ENCODE measurements at places on chromosomes 2 and 18.

GRCh38 chr18:74476140-74476539 is 19.0 kb upstream of the DIPK1C start:
- no peak for DNase-seq

DNA sequence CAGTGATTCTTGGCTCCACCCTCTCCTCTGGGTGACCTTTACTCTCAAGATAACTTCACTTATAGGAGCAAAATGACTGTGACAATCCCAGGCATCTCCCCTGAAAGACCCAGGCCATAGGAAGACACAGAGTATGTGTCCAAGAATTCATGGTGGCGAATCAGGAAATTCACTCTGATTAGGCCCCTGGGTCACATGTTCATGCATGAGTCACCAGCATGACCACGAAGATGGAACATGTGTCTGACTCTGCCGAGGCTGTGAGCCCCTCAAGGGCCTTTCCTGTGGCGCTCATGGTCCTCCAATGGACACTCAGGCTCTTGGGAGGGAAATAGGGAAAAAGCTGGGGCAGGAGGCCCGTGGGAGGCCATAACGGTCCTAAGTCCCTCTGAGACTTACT is 74.0 kb upstream of the TEX51 start:
- DNase-seq = no peak

GRCh38 chr18:39945076-39945475 is 2010.0 kb upstream of the PIK3C3 start:
- DNase-seq = no peak

GRCh38 chr18:78113940-78114251 is 864.2 kb downstream of the GALR1 start:
- DNase-seq = no peak

DNA sequence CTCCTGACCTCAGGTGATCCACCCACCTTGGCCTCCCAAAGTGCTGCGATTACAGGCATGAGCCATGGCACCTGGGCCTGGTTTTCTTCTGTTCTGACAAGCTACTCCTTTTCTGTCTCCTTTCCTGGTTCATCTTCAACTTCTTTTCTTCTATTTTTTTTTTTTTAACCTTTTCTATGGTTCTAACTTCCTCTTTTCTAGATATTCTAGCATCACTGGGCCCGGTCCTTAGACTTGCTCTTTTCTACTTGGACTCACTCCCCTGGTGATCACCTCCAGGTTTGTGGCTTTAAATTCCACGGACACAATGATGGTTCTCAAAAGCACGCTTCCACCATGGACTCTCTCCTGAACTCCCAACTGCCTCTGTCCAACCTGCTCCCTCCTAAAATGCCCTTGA is 2.0 kb downstream of the EIF2AK2 start:
- DNase-seq = no peak

DNA sequence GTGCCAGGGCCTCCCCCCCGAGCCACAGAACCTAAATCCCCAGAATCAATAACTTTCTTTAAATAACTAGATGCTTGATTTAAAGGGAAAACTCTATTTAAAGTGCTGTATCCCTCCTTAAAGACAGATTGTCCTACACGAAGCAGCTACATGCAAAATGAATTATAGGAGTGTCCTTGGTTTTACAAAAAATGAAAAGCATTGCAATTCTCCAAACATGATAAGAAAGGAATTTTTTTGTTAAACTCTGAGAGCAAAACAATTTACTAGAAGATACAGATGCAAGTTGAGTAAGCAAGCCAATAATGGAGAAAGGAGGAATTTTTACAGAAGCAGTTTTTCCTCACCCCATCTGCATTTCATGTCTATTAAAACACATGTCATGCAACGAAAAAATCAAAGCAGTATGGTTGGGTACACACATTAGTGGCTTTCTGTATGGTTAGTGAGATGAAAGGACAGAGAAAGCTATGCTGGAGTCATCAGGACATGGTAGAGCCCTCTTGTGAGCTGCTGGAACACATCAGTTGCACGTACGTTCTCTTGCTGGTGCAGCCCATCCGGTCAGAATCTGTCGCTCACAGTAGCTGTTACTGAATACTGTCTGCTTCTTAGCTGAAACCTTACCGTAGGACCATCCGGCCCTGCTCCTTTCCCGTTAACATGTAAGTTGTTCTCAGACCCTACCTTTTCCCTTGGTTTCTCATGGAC is 25.9 kb upstream of the STEAP3 start:
- DNase-seq = no peak

DNA sequence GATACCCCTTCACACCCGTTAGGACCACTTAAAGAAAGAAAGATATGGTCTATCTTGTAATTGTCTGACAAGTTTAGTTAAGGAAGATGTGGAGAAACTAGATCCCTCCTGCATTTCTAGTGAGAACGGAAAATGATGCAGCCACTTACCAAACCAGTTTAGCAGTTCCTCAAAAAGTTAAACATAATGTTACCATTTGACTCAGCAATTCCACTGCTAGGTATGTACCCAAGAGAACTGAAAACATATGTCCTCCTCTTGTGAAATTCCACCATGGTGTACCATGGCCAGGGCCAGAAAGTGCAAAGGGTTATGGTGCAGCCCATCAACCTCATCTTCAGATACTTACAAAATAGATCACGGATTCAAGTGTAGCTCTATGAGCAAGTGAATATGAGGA is 79.0 kb upstream of the ID2 start:
- no peak for DNase-seq

- no peak for DNase-seq
Measured at GRCh38 chr18:4384932-4385331, 70.2 kb downstream of the DLGAP1 start.

GRCh38 chr2:217286833-217287232 is 427.0 kb upstream of the TNP1 start:
- peak; percentile 63 for DNase-seq

- DNase-seq = no peak
Measured at GRCh38 chr2:40937284-40937683, 485.4 kb upstream of the SLC8A1 start.

- DNase-seq = no peak
Measured at GRCh38 chr2:16816016-16816415, 150.4 kb upstream of the CYRIA start.

DNA sequence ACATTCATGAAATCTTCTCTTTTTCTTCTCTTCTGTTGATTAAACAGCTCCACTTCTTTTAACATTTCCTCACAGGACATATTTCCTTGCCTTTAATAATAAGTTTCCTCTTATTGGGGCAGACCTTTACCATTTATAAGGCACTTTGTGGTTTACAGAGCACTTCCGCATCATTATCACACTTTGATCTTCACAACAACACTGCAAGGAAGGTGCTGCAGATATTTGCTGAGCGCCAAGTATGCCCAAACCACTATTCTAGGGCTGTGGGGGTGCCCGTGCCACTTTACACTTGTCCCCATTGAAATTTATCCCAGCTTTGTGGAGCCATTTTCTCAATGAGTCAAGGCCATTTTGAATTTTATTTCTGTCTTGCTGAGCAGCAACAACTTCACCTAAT is 246.6 kb downstream of the SS18 start:
- DNase-seq = no peak

- no peak for DNase-seq
Measured at GRCh38 chr18:39681061-39681460, 2115.5 kb upstream of the CELF4 start.

- no peak for DNase-seq
Measured at GRCh38 chr2:230700447-230700846, 12.2 kb upstream of the CAB39 start.

DNA sequence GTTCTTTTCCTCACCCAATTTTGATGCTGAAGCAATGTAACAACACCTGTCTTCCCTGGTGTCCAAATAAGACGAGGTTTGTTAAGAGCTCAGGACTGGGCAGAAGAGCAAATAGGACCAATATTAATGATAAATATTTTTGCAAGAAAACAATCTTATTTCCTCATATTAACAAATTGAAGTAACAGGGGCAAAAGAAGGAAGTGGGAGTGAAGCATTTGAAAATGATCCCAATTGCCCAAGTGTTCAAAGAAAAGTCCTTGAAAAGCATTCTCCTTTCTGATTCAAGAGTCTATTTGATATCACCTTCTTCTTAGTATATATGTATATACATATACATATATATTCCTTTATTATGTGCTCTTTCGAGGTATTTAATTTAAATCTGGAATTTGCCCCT is 418.8 kb downstream of the ARHGAP15 start:
- no peak for DNase-seq

DNA sequence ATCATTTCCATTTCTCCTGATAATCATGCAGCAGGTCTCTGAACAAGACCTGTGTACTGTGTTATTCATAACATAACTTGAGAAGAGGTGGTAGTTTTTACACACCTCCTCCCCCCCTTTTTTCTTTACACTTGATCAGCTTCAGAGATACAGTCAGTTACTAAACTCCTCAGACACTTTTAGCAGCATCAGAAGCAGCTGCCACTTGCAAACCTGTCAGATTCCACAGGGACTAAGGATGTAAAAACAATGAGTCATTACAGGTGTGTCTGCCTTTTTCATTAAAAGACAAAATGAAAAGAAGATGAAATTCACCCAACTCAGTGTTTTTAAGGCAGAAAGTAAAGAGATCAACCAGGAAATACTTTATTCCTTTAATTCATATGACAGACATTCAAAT is 254.0 kb downstream of the NRXN1 start:
- DNase-seq = no peak

DNA sequence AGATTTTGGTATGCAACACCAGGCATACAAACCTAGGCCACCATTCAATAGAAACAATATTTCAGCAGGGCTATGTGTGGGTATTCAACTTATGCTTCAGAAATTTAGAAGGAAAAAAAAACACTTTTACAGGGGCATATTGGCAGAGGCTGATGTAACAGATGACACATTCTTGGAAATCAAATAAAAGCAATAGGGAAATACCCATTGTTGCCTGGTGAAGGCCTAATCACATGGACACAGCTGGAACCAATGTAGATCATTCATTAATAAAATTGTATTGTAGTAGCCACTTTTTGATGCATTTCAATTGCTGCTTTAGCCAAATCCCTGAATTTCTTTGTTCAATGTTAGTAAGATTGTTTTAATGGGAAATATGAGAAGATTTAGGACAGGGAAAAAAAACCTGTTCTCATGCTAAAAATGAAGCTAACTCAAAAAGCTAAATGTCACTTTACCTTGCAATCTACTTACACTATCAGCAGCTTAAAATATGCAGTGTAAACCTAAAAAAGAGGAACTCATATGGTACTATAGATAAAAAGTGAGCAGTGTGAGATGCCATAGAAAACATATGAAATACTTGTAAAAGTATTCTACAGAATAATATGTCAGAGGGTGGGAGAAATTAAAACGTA is 289.4 kb downstream of the ZEB2 start:
- DNase-seq = no peak

DNA sequence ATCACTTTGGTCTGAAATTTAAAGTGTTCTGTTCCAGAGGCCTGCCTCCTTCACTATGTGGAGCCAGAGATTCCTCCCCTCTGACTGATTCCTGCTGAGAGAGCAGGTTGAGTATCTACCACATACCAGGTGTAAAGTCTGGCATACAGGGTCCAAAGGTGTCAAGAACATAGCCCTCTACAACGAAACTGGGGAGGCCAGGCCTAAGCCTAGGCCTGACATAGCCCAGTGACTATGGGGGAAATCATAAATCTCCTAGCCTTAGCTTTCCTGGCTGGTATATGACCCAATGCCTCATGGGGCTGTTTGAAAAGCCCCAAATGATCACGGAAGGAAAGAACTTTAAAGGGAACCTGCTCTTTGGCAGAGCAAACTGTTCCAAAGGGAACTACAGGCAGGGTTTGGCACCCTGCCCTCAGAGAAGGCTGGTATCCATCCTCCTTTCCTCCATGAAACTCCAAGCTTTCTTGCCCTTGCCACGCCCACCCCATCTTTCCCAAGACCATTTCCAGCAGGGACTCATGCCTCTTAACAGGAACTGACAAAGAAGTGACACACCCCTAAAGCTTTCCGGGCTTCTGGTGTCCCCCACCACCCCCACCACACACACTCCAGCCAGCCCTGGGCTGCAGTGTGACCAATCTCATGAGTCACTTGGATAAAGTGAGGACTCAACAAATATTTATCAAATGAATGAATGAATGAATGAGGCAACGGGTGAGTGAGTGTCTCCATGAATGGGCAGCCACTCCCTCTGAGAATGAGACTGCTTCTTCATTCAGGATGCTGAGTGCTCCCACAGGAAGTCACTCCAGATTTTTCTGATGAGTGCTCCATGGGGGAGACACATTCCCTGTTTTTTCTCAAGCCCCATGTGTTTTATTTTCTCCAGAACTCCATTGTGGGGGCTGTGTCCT is 114.5 kb upstream of the STPG4 start:
- DNase-seq = peak; percentile 94

GRCh38 chr2:207394812-207395534 is 134.8 kb upstream of the CREB1 start:
- peak; percentile 100 for DNase-seq

- DNase-seq = peak; percentile 44
Measured at GRCh38 chr2:217685255-217685605, 317.6 kb downstream of the TNS1 start.

DNA sequence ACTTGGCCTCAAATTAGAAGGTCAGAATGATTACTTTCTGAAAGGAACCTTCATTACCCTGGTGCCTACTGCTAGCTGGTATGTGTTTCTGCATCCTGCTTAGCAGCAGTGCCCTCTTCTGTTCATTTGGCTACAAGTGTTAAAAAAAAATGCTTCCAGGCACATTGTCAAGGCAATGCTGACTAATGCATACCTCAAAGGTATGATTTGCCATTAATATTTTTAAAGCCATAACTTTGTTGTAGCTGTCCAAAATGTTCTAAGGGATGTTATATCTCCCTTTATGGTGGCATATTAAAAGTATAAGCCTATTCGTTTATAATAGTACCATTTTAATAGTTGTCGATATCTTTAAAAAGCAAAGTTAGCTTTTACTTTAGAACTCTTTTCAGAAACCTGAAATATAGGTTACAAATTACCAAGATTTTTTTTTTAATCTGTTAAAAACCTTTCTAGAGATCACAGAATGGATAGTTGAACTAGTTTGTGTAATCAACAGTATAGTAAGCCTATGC is 52.0 kb upstream of the FAM171B start:
- peak; percentile 49 for DNase-seq

GRCh38 chr18:47901624-47902362 is 28.7 kb downstream of the SMAD2 start:
- no peak for DNase-seq

DNA sequence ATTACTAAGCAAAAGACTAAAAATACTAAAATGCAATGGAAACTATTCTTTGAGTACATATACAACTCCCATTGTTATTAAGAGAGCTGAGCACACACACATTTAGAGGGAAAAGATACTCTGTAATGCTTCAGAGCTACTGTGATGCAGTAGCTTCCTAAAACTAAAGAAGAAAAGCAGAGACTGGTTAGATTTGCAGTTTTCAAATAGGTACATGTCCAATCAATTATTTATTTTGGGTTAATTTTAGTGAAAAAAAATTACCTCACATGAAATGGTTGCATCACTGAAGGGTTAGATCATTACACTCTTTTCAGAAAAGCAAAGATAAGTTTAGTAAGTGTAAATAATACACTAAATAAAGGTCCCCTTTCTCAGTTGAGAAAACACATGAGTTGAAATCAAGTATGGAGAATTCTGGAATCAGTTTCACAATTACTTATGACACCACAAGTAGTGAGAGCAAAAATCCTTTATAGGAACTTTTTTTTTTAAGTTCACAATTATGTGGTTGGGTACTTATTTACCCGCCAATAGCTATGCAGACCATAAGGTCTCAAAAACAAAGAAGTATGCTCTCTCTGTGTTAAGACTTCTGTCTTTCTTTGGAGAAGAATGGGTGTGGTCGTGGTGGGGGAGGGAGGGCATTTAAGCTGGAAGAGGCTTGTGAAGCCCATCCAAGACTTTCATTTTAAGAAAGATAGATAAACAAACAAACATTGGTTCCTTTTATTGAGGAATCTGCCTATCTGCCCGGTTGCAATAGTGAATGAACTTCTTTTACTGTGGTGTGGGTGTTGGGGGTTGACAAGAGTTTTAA is 25.3 kb upstream of the SERTAD2 start:
- DNase-seq = no peak

GRCh38 chr2:11537951-11538350 is 4.1 kb downstream of the GREB1 start:
- no peak for DNase-seq
